H1 (cell line): ENCODE measurements at places on chromosomes 5 and 9. TPM values are rescaled to one million over a fixed set of nuclear protein-coding genes. Genes with fewer than 3 reads are reported as not detected.

GRCh38 chr5:179475208-179475751, 75.1 kb upstream of the RUFY1 start:
- no peak for DNase-seq

DNA sequence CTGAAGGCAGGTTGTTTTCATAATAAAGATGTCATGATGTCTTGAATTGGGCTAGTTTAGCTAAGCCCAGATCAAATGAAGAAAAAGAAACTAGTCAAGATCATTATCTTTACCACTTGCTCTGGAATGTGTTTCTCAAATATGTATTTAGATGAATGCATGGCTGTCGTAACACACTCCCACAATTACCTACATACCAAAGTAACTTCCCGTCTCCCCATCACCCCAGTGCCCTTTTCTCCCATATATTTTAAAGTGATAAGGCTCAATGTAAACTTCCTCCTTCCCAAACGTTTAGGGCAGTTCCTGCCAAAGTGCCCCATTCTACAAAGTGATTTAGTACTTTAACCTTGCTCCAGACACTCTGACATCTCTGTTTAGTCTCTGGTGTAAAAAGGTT, 61.4 kb downstream of the SLC1A3 start:
- DNase-seq: no peak

The NDUFA8 gene
- 59.8 and 61.0 TPM in 2 replicates for total RNA-seq

- DNase-seq: no peak
Measured at GRCh38 chr5:95281226-95281625, 3.7 kb downstream of the MCTP1 start.

DNA sequence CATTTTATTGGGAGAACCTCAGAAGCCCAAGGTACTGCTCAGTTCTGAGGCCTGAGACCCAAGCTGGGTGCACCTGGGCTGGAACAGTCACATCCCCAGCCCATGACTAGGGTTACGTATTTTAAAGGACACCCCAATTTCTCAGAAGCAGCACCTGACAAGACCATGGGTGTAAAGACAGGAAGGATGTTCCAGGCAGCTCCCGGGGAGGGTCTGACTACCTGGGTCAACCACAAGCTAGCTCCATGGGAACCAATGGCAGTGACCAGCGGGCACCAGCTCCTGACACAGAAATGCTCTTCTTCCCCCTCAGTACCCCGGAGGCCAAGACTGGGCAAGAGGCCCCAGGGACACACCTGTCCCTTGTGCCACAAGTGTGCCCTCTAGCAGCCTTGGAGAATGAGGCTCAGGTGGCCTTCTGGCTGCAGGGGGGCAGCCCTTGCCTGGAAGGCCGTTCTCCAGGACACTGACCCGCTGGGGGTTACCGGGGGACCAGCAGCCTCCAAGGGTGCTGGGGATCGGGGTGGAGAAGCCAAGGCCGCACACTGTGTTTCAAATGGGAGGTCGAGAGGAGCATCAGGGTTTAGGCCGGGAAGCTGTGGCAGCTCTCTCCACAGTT, 52.6 kb downstream of the IPPK start:
- no peak for DNase-seq

DNA sequence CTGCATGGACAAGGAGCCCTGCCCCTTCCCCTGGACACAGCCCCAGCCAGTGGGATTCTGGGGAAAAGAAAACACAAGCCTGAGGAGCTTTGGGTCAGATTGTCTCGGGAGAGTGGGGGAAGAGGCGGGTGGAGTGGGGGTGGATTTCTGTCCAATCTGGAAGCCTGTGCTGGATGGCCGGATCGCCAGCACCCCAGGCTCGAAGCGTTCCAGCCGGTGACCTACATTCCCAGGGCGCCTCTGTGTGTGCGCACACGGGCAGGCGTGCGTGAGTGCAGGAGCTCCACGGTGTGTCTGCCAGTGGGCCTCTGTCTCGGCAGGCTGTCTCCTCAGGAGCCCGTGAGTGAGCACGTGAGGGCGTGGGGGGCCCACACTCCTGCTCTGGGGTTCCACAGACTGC, 74.3 kb upstream of the DAB2IP start:
- DNase-seq: no peak

The KIF12 gene
- 3.4 and 3.9 TPM in 2 replicates for total RNA-seq

The GALNT12 gene
- total RNA-seq: 17.5 and 19.6 TPM in 2 replicates

The SNAPC3 gene
- 25.3 and 25.8 TPM in 2 replicates for total RNA-seq

The IL9 gene
- not detected in 2 replicates for total RNA-seq

GRCh38 chr5:142994218-142994617, 224.0 kb downstream of the ARHGAP26 start:
- DNase-seq: no peak

GRCh38 chr9:89439571-89439970, 58.3 kb downstream of the SEMA4D start:
- no peak for DNase-seq

DNA sequence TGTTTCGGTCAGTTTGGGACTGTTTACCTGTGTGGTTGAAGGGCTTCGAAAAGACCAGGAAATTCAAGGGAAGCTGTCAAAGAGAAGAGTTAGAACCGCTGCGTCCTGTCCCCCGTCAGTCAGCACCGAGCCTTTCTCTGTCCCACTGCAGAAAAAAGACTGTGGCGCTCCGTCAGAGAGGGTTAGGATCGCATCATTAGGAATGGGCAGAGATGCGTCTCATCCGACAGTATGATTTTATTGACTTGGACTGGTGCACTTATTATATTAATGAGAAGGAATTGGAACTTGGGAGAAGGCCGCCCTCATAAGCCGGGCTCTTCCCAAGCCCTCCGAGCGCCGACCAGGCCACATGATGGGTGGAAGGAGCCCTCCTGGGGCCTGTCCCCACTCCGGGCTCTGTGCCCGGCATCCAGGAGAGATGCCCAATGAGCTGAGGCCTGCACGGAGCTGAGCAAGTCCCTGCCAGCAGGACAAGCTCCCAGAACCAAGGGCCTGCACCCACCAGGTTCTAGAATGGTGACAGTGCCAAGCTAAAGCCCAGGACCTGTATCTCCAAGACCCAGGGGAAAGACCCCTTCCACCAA, 71.5 kb downstream of the NEK6 start:
- DNase-seq: no peak

The URM1 gene
- total RNA-seq: 60.5 and 62.3 TPM in 2 replicates

GRCh38 chr5:159339460-159339859, 9.2 kb upstream of the IL12B start:
- no peak for DNase-seq
